Effector memory CD4-positive, alpha-beta T cell (primary cell): ENCODE measurements at places on chromosomes 3 and 15.

DNA sequence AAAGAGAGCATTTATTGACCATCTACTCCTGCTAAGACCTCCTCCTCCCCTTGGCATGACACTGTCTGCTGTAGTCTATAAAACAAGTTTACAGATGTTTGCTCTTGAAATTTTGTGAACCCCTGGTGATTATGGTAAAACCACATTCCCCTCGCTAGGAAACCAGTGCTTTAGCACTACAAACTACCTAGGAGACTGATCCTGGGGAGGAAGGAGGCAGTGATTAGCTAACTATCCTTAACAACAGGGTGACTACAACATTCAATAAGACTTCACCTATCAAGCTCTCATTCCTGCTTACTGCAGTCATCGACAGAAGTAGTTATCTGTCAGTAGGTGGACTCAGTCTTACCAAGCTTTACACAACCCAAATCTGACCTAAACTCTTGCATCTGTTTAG, 371.3 kb downstream of the TUSC7 start:
- DNase-seq = no peak

DNA sequence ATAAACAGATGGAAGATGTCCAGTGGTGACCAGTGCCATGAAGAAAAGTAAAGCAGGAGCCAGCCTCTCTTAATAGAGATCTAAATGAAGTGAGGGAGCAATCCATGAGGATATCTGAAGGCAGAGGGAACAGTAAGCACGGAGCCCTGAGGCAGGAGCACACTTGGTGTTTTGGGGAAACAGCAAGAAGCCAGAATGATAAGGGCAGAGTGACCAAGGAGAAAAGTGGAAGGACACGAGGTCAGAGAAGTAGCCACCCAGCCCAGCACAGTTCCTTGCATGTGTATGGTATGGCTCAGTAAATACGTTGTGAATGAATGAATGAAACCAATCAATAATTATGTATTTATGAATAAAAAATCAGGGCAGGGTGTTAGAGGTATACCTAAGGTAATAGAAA, 11.6 kb downstream of the KLHL18 start:
- DNase-seq = no peak

DNA sequence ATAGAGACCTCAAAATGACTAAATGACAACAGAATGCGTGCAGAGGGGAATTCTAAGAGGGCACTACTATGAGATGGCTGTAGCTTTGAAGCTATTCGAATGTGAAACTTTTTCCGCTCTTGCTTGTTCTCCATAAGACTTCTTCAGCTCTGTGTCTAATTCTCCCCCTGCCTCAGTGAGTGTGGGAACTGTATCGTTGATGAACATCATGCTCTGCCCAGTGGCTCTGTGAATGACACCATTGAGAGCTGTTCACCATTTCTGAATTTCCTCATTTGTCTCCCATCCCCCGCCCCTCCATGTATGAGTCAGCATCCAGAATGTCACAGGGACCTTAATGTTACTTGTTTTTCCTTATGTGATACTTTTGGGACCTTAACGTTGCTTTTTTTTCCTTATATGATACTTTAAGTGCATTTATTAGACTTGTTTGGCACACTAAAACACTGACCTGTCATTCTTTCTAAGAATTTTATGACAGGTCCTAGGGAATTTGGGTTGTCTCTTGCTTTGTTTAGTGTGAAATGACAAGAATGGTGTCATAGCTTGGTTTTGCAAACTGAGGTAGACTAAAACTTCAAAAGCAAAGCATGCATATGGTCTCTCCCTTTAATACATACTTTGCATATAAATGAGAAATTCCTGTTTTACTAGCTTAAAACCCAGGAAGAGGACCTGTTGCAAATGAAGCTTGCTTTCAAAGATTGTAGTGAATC, 99.6 kb downstream of the FNDC3B start:
- no peak for DNase-seq

- DNase-seq = no peak
Measured at GRCh38 chr3:49937090-49937489, 2.9 kb upstream of the RBM6 start.

DNA sequence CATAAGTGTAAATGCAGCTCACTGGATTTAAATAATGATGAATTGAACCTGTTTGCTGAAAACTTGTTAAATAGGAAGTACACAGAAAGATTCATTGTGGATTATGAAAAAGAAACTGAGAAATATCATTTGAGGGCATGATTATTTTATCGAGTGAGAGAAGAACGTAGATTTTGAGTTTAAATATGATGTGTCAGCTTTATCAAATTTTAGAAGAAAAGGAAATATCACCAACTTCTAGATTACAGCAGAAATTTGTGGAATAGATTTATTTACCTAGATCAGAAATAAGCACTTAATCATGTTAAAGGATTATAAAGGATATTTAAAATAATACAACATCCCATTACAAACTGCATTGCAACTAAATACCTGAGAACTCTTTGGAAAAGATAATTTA, 315.5 kb downstream of the ZPLD1 start:
- no peak for DNase-seq

- no peak for DNase-seq
Measured at GRCh38 chr3:192826214-192827006, 91.2 kb downstream of the MB21D2 start.

GRCh38 chr3:53550005-53550620, 55.7 kb downstream of the CACNA1D start:
- no peak for DNase-seq

DNA sequence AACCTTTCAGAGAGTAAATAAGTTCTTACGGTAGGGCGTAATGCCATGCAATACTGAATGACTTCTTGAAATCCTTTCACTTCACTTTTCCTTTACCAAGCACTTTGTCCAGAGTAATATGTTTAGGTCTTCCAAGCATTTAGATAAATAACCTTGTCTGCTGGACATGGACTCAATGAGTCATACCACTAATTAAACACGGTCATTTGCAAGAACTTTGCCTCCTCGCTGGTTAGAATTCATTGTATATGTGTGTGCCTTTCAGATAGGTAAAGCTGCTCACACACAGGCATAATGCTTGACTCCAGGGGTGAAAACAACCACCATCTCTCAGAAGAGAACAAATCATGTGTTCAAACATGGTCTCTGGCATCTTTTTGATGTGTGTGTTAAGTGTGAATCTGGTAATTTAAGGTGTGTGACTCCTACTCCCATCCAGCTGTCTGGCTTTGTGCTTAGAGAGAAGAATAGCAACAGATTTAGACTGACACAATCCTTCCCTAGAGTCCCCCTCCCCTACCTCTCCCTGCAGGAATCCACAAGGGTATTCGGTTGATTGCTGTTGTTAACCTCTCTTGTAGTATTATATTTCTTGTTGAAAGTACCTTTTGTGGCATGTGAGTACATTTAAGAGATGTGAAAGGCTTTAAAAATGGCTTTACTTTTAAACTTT, 419.0 kb downstream of the CNTN4 start:
- DNase-seq = no peak

DNA sequence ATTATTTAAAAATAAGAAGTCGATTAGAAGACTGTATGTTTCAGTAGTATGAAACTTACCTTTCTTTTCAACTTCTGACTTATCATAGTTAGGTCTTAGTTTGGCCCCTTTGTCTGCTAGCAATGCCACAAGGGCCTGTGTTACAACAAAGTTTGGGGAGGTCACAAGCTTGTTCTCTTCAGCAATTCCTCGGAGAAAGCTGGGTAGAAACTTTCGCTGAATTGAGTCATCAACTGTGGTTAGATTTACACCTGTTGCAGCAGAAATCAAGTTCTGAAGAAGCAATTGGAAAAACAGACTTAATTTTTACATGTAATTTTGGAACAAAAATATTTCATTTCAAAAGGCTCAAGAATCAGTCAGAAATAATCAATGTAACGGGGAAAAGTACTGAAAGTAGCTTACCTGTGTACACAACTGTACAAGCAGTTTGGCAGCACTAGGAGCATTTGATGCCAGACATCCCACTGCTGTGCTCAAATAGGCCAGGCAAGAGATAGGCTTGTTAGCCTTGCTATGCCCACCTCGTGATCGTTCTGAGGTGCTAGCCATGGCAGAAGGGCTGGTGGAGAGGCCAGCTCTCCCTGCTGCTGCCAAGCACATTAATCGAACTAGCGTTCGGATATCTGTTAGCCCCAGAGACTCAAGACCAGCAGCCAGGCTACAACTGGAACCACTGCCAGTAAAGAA, 58.6 kb downstream of the FBXL22 start:
- DNase-seq = no peak

DNA sequence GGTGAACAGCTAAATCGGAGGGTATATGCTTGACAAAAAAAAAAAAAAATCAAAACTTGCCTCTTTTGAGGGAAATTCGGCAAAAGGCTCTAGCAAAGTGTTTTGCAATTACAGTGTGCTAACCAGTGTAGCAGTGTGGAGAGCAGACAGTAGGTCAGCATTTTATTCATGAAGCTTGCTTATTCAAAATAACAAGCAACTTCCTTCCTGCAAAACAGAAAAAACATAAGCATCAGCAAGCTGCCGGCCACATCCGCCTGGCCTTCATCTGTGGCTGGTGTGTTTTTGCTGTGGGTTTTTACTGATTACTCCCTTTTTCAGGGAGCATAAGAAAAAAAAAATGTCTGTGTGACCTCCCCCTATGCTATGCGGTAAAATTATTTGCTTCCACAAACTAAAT, 434.1 kb downstream of the OCA2 start:
- no peak for DNase-seq

GRCh38 chr3:79314962-79315361, 452.8 kb downstream of the ROBO1 start:
- DNase-seq = no peak

- no peak for DNase-seq
Measured at GRCh38 chr15:41493902-41494189, 172 bp downstream of the ITPKA start.

DNA sequence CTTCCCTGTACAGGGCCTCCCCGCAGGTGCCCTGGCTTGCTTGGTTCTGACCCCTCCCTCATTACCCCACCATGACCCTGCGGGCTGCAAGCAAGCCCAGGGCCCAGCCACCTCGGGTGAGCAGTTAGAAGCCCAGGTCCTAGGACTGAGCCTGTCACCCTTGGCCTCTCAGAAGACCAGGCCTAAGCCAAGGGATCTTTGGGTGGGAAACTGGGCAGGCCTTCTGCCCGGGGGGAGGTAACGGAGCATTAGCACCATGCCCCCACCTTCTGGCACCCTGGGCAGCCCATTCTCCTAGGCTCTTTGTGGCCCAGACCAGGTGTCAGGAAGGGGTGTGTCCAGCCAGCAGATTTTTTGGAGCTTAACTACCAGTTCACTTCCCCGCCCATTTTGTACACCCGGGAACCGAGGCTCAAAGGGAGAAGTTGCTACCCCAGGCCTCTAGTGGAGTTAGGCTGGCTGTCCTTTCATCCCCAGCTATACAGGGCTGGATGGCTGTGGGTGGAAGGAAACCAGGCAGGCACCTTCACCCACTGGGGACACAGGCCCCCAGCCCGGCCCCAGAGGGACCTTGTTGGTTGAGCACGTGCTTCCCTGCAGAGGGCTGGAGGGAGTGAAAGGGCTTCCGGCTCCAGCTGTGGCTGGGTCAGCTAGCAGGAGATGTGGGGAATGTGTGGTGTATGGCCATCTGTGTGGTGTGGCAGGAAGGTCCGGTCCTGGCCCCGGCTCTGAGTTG, 1.4 kb downstream of the CSK start:
- no peak for DNase-seq

DNA sequence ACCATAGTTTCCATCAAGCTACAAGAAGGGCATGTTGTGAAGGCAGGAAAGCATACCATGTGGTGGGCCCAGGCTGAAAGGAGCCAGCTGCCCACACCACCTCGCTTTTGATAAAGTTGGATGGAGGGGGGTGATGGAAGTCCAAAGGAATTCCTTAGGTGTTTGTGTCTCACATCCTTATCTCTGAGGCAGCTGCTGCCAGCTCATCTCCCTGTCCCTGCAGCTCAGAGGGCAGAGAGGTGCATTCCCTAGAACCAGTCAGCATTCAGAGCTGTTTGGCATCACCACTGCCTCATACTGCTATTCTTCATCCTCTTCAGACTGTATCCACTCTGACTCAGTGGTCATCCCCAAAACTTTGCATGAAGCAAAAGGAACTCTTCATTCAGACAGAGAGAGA, 141.5 kb upstream of the BFSP2 start:
- DNase-seq = no peak

DNA sequence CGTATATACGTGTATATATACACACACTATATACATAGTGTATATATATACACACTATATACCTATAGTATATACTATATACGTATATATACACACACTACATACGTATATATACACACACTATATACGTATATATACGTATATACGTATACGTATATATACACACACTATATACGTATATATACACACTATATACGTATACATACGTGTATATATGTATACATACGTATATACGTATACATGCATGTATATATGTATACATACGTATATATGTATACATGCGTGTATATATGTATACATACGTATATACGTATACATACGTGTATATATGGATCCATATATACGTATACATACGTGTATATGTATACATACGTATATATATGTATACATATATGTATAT, 9.4 kb downstream of the HACL1 start:
- no peak for DNase-seq

- DNase-seq = no peak
Measured at GRCh38 chr3:152499791-152500385, 231.2 kb downstream of the MBNL1 start.

GRCh38 chr3:155243512-155243921, 50.0 kb downstream of the STRIT1 start:
- DNase-seq = no peak

DNA sequence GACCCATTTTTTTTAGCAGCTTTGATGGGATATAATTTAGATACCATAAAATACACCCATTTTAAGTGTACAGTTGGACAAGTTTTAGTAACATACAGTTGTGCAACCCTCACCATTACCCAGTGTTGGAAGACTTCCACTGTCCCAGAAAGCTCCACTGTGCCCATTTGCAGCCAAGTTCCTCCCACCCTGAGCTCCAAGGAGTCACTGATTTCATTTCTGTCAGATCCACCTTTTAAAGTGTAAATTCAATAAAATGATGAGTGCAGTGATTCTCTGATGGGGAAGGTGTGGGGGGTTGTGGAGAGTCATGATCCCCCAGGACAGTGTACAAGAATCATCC, 93.2 kb upstream of the IGF1R start:
- DNase-seq = no peak

GRCh38 chr3:567488-568185, 371.1 kb downstream of the CHL1 start:
- no peak for DNase-seq

DNA sequence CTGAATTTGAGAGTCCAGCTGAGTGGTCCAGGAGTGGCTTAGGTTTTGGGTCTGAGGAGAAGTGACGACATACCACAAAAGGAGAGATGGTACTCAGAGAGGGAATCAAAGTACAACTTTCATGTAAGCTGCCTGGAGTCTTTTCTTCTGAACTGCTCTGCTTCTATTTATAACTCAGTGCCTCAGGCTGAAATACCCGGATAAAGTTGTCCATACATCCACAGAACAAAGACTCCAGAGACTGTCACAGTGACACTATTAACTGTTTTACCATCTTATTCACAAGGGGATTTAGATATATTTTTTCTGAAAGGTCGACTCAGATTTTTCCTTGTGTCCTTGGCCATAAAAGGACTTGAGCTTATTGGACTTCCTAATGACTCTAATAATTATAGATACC, 264.3 kb upstream of the DNAJC19 start:
- no peak for DNase-seq

GRCh38 chr15:93973287-93973686, 258.1 kb upstream of the MCTP2 start:
- no peak for DNase-seq
